Aorta (tissue), 5 donors: ENCODE measurements at places on chromosomes 13 and 19. TPM values are rescaled to one million over a fixed set of nuclear protein-coding genes. Genes with fewer than 3 reads are reported as not detected.

DNA sequence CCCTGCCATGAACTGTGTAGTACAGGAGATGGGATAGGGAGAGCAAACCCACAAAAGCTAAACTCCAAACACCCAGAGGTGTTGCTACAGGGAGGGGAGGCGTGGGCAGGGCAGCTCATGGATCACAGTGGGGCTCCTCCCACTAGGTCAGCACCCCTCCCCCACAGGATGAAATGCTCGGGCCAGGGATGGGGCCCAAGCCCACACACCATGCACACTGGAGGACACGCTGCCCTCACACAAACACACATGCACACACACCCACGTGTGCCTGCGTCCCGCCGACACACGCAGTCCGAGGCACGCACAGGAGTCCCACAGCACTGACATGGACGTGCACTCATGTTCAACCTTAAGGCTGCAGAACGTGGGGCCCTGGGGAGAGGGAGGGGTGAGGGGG, 6.0 kb upstream of the CCNP start:
- H3K4me1 ChIP-seq, result no peaks in the 10 kb centered on the region
- H3K36me3 ChIP-seq, result no peaks in the 10 kb centered on the region
- no peak overlapping the region for H3K27ac ChIP-seq
- DNase-seq, result no peak

DNA sequence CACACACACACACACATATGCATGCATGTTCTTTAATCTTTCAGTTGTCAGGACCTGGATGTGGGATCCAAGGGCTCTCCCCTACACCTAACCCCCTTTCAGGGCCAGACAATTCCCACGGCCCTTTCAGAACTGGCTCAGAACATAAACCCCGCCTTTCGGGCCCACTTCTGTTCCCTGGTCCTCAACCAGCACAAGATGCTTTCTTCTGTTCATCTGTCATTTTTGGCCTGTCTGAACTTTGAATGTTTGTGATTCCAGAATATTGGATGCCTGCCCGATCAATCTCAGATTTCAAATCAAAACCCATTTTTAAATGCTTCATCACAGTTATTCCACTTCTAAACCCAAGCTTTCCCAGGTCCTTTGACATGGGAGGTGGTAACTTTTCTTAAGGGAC, 167.3 kb downstream of the USP12 start:
- H3K27me3 ChIP-seq, result no peaks in the 10 kb centered on the region
- DNase-seq, result no peak
- no peaks in the 10 kb centered on the region for H3K4me1 ChIP-seq
- no peaks in the 10 kb centered on the region for H3K36me3 ChIP-seq
- no peak overlapping the region for H3K27ac ChIP-seq

DNA sequence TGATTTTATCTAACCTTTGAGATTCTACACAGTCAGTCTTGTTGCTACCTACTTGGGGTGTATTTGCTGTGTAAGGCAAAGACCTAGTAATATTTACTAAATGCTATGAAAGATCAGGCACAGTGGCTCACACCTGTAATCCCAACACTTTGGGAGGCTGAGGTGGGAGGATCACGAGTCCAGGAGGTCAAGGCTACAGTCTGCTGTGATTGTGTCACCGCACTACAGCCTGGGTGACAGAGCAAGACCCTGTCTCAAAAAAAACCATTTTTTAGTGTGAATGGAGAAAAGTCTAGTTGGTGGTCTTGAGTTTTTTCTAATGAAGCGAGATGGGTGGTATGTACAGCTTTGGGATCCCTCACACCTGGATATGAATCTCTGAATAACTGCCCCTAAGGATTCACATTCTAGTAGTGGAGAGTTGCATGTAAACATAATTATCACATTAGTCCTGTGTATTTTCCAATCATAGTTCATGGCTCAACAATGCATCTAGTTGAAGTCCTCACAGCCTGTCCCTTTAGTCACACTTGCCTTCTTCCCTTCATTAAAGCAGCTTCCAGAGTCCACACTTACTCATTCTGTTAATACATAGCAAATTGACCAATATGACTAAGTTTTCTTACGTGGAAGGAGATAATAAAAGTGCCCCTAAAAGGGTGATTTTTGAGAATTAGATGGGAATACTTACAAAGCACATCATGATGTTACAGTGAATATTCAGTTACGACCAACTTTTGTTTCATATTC, 7.5 kb downstream of the RPL21 start:
- H3K4me3 ChIP-seq, result no peak overlapping the region
- H3K27me3 ChIP-seq, result no peaks in the 10 kb centered on the region
- H3K27ac ChIP-seq, result no peak overlapping the region
- no peaks in the 10 kb centered on the region for H3K4me1 ChIP-seq
- DNase-seq, result no peak

- no peak overlapping the region for H3K27ac ChIP-seq
- H3K36me3 ChIP-seq, result no peaks in the 10 kb centered on the region
- H3K4me1 ChIP-seq, result no peaks in the 10 kb centered on the region
- peak; percentile 52 for DNase-seq
Observed at GRCh38 chr19:23415561-23416191, 20.4 kb upstream of the ZNF91 start.

- H3K36me3 ChIP-seq, result no peaks in the 10 kb centered on the region
- H3K4me3 ChIP-seq, result no peak overlapping the region
- H3K4me1 ChIP-seq, result no peaks in the 10 kb centered on the region
- no peaks in the 10 kb centered on the region for H3K27me3 ChIP-seq
- no peak overlapping the region for H3K27ac ChIP-seq
- DNase-seq, result no peak
Observed at GRCh38 chr13:53089951-53090350, 61.3 kb downstream of the OLFM4 start.

Gene ZNF558
- total RNA-seq, result 24.1 TPM

DNA sequence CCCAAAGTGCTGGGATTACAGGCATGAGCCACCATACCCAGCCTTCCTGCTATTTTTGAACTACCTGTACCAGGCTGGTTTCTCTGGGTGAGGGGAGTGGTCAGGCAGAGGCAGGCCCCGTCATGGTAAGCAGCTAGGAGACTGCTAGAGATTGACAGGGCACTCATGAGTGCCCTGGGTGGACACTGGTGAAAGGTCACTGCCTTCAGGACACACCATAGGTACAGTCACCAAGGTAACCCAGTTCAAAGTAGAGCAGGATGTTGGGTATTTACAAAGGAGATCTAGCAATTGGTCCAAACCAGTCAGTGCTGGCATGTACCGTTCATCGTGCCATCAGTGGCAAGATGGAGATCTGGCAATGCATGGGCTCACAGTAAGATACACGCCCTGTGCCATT, 25.5 kb downstream of the DPRX start:
- H3K36me3 ChIP-seq, result no peaks in the 10 kb centered on the region
- H3K27me3 ChIP-seq, result no peaks in the 10 kb centered on the region
- H3K27ac ChIP-seq, result no peak overlapping the region
- no peaks in the 10 kb centered on the region for H3K4me1 ChIP-seq
- H3K4me3 ChIP-seq, result no peak overlapping the region

DNA sequence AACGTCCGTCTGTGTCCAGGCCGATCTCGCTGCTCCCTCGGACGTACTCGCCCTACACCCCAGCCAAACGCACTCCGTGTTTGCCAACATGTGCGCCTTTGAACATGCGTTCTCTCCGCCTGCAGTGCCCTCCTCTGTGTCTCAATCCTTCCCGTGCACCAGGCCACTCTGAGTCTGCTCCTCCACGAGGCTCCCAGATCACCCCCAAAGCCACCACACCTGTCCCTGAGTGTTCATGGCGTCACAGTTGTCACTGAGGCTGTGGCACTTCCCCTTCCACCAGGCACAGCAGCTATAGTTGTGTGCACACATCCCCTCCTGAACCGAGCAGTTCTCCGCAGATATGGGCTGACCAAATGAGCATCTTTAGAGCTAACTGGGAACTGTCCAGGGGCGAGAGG, 35.6 kb downstream of the RASA3 start:
- H3K4me3 ChIP-seq, result no peak overlapping the region
- no peaks in the 10 kb centered on the region for H3K36me3 ChIP-seq
- DNase-seq, result peak; percentile 33
- H3K4me1 ChIP-seq, result no peaks in the 10 kb centered on the region

DNA sequence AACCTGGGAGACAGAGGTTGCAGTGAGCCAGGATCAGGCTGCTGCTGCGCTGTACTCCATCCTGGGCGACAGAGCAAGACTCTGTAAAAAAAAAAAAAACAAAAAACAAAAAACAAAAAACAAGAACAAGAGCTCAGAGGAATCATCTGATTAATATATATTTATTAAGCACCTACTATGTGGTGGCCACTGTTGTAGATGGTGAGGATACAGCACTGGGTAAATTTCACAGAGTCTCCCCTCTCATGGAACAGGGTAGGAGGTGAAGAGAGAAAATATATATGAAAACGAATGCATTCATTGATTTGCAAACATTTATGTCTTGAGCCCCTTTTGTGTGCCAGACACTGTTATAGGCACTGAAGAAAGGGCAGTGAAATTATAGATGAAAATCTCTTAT, 5.9 kb upstream of the SERTAD1 start:
- H3K27me3 ChIP-seq, result no peaks in the 10 kb centered on the region
- no peaks in the 10 kb centered on the region for H3K4me1 ChIP-seq
- no peaks in the 10 kb centered on the region for H3K36me3 ChIP-seq

- DNase-seq, result no peak
- H3K36me3 ChIP-seq, result no peaks in the 10 kb centered on the region
- peak overlapping the region; percentile 39 for H3K27ac ChIP-seq
- H3K4me1 ChIP-seq, result no peaks in the 10 kb centered on the region
- H3K27me3 ChIP-seq, result no peaks in the 10 kb centered on the region
Observed at GRCh38 chr19:2150794-2151338, 500 bp downstream of the AP3D1 start.

DNA sequence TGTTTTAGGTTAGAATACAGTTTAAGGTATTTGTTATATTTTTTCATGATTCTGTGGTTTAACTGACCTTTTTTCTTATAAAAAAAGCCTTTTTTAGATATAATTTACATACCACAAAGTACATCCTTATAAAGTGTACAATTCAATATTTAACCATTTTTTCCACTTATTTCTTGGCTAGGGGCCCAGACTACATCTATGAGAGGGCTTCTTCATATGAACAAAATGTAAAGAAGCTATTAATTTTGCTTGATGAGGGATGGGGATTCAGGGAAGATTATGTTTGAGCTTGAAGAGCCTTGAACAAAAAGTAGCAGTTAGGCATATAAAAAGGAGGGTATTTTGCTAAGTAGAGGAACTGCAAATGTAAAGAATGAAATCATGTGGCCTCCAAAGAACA, 2.2 kb downstream of the CCDC122 start:
- no peak overlapping the region for H3K27ac ChIP-seq
- H3K4me3 ChIP-seq, result no peak overlapping the region
- H3K36me3 ChIP-seq, result no peaks in the 10 kb centered on the region
- DNase-seq, result no peak

GRCh38 chr13:74110053-74110452, 24.2 kb downstream of the KLF12 start:
- H3K27ac ChIP-seq, result no peak overlapping the region
- no peaks in the 10 kb centered on the region for H3K36me3 ChIP-seq
- H3K4me3 ChIP-seq, result no peak overlapping the region

- no peak overlapping the region for H3K4me3 ChIP-seq
- DNase-seq, result no peak
- no peaks in the 10 kb centered on the region for H3K4me1 ChIP-seq
Observed at GRCh38 chr19:5337708-5338655, 2.6 kb downstream of the PTPRS start.

DNA sequence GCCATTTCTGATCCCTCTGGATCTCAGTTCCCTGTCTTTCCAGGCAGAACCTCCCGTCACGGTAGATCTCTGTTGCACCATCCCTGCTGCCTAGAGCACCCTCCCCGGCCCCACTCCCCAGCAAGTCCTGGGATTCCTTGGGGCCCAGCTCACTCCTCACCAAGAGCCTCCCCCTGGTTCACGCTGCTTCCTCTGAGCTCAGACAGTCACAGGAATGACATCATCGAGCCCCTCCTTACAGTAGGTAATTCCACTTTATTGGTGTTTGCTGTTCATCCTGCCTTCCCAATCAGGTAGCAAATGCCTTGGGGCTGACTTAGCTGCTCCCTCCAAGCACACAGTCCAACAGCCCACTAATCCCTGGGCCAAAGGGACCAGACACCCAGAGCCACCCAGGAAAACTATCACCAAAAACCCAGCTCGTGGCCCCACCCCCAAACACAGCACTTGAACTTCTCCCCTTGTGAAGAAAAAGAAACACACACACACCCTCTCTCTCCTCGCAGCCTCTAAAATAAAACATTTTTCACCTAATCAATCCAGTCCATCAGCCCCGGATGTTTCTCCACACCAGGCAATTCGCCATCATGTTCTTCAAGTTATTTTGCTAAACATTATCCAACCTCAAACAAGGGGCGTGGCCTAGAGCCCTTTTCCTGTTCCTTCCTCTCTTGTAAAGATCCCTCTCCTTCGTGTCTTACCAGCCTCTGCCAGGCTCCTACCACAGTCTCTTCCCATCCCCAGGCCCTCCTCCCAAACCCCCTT, 2.5 kb downstream of the NAPA start:
- H3K4me3 ChIP-seq, result no peak overlapping the region
- H3K27ac ChIP-seq, result no peak overlapping the region
- H3K36me3 ChIP-seq, result no peaks in the 10 kb centered on the region
- no peak for DNase-seq

DNA sequence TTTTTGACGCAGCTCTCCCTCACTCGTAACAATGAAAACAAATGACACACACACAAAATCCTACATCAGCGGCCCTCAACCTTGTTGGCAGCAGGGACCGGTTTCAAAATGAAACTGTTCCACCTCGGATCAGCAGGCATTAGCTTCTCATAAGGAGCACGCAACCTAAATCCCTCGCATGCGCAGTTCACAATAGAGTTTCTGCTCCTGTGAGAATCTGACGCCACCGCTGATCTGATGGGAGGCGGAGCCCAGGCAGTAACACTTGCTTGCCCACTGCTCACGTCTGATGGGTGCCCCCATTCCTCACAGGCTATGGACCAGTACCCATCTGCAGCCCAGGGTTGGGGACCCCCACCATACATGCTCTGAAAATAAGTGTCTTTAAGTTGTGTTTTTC, 43.4 kb downstream of the DHRS12 start:
- H3K4me1 ChIP-seq, result no peaks in the 10 kb centered on the region
- no peaks in the 10 kb centered on the region for H3K27me3 ChIP-seq
- H3K27ac ChIP-seq, result peak overlapping the region; percentile 72
- no peak overlapping the region for H3K4me3 ChIP-seq
- peak; percentile 73 for DNase-seq

Gene LAIR1
- 78.4 TPM for total RNA-seq

DNA sequence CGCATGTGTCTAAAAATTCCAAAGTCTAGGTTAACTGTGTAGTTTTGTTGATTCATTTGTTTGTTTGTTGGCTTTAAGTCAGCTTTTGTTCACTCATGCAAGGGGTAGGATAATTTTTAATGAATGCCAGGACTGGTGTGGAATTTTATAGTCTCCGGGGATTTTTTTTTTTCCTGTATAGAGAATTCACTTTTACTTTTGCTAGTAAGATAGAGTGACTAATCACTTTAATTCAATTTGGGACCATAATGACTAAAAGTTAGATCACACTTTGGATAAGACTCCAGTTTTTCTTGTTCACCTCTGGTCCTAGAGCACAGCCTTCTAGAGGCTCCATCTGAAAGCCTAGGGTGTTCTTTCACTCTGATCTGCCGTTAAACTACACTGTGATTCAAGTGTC, 1690.0 kb downstream of the PCDH9 start:
- no peaks in the 10 kb centered on the region for H3K4me1 ChIP-seq
- no peak overlapping the region for H3K27ac ChIP-seq
- no peak for DNase-seq
- no peaks in the 10 kb centered on the region for H3K36me3 ChIP-seq
- no peaks in the 10 kb centered on the region for H3K27me3 ChIP-seq
